ENCODE measurements at places on chromosomes 6 and 20. TPM values are rescaled to one million over a fixed set of nuclear protein-coding genes. Genes with fewer than 3 reads are reported as not detected.
A peak's percentile ranks its signal among the peaks of the same experiment; 100 is the strongest.

DNA sequence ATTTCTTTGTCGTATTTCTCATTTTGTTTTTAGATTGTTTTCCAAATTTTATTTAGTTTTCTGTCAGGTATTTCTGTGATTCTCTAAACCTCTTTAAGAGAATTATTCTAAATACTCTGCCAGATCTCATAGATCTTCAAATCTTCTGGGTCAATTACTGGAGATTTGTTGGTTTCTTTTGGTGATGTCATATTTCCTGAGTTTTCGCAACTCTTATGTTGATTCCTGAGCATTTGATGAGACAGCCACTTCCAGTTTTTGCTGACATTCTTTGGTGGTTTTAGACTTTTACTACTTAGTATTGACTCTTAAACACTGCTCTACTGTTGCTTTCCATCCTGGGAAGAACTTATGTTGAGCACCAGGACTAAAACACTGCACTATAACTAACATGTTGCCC, 21.9 kb downstream of the ADGB start:
- H3K36me3 ChIP-seq, result no peaks in the 10 kb centered on the region
- no peaks in the 10 kb centered on the region for H3K4me1 ChIP-seq
- H3K4me3 ChIP-seq, result no peak overlapping the region
- H3K27me3 ChIP-seq, result no peaks in the 10 kb centered on the region
- no peak for DNase-seq

HS3ST5 gene
- not detected for total RNA-seq

DNA sequence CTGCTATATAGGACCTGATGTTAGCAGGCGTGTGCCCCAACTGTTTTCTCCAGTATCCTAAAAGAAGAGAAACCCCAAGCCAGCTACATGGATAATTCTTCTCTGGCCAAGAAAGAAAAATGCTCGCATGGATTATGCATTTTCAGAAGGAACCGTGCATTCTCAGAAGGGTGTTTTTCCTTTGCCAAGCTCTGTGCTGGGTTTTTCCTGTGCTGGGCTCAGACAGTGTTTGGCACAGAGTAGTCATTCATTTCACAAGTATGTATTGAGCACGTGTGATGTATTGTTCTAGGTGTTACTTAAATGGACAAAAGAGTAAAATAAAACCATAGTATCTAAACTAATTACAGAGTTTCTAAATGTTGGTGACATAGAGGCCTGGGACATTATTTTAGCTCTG, 62.7 kb upstream of the ZNF133 start:
- no peaks in the 10 kb centered on the region for H3K4me1 ChIP-seq
- no peak overlapping the region for H3K4me3 ChIP-seq
- no peaks in the 10 kb centered on the region for H3K36me3 ChIP-seq
- peak overlapping the region; percentile 17 for H3K27ac ChIP-seq

SLC17A1 gene
- total RNA-seq, result not detected

GRCh38 chr6:130682066-130682465, 145.1 kb upstream of the SMLR1 start:
- no peaks in the 10 kb centered on the region for H3K4me1 ChIP-seq
- no peaks in the 10 kb centered on the region for H3K27me3 ChIP-seq
- DNase-seq, result no peak

DNA sequence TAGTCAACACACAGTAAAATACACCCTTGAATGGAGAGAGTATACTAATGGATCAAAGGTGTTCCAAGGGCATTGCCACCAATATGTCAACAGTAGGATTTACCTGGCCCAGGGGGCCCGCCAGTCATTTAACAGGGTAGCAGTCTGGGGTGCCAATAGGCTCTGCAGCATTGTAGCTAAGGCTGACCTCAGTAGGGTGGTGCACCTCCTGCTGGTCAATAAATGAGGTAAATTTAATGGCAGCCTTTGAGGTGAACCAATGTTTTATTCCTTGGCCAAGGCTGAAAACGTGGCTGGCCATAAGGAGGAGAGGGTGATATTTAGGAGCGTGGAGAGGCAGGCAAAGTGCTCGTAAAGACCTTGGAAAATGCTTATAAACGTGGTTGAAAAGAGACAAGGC, 147.2 kb downstream of the RPS12 start:
- no peak overlapping the region for H3K4me3 ChIP-seq
- H3K36me3 ChIP-seq, result no peaks in the 10 kb centered on the region
- no peak for DNase-seq
- H3K27ac ChIP-seq, result no peak overlapping the region

HLA-DRB5 gene
- 0.80 TPM for total RNA-seq

- H3K27me3 ChIP-seq, result no peaks in the 10 kb centered on the region
- H3K27ac ChIP-seq, result no peak overlapping the region
- no peaks in the 10 kb centered on the region for H3K36me3 ChIP-seq
- DNase-seq, result peak; percentile 53
- no peak overlapping the region for H3K4me3 ChIP-seq
Observed at GRCh38 chr20:53276143-53276542, 304.0 kb downstream of the TSHZ2 start.

TOX2 gene
- total RNA-seq, result not detected

DNA sequence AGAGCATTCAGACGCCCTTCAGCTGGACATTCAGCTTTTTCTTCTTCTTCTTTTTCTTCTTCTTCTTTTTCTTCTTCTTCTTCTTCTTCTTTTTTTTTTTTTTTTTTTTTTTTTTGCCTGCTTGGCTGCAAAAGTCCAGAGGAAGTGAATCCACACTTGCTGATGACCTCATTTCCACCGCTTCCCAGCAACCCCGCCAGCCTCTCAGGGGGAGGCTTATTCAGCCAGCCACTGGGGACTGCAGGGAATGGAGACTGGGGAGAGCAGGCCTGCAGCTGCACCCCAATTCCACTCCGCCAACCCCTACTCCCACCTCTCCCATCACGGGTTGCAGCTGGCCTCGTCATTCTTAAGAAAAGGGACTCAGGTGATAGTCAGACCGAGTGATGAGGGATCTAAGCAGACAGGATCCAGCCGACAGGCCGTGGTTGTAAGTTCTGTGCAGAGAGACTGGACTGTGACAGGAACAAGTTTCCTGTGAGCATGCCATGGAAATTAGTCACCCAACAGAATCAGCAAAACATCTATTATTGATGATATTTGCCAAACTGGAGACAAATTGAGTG, 59.0 kb upstream of the QKI start:
- H3K36me3 ChIP-seq, result no peaks in the 10 kb centered on the region
- H3K27me3 ChIP-seq, result no peaks in the 10 kb centered on the region
- H3K4me3 ChIP-seq, result no peak overlapping the region
- no peak for DNase-seq

DNA sequence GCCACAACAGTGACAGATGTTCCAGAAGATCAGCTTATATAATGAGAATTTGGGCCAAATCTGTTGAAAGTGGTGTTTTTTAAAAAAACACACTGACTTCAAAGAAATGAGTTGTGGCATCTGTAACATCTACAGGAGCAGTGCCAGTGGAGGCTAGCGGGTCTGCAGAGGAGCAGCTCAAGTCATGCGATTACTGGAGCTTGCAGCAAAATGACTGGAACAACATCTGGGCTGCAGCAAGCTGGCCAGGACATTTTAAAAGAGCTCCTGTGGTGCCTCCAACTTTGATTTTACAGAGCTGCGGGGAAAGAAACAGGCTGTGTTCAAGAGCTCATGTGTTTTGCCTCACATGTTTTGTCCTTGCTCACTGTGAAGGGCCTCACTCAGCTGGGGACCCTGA, 57.2 kb downstream of the TBX18 start:
- H3K4me3 ChIP-seq, result no peak overlapping the region
- no peak overlapping the region for H3K27ac ChIP-seq
- H3K27me3 ChIP-seq, result no peaks in the 10 kb centered on the region
- H3K36me3 ChIP-seq, result no peaks in the 10 kb centered on the region
- H3K4me1 ChIP-seq, result no peaks in the 10 kb centered on the region

DNA sequence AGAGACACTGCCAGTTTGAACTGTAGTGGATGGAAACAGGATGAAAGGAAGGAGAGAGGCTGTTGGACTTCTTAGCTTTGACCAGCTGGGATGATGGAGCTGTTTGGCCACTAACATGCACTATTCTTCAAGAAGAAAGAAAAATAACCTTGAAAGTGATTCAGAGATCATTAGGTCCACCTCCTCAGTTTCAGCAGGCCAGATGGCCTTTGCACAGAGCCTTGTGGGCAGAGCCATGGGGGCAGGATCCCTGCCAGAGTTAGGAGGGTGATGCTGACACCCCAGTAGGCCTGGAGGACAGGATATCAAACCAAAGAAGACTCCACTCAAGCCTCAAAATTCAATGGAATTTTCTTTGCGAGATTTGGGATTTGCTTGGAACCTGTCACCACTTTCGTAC, 74.5 kb upstream of the TMEM181 start:
- no peak overlapping the region for H3K27ac ChIP-seq
- H3K4me1 ChIP-seq, result no peaks in the 10 kb centered on the region
- H3K27me3 ChIP-seq, result no peaks in the 10 kb centered on the region
- peaks cover 26% of the 10 kb centered on the region for H3K36me3 ChIP-seq
- no peak for DNase-seq

ADGB gene
- not detected for total RNA-seq

DNA sequence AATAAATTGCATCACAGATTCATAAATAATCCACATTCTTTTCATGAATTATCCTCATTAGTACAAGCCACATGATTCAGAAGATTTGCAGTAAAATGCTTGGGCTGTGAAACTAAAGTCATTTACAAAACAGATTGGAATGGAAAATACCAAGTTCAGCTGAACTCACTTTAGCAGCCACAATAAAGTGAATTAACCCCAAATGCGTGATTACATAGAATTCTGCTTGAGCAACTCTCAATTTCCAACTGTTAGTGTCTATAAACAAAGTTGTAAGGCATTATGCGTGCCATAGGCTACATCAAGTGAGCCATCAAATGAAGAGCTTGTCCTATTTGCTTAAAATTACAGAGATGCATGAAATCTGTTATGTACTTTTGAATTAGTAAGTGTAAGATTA, 60.4 kb upstream of the GFRAL start:
- H3K27me3 ChIP-seq, result no peaks in the 10 kb centered on the region
- H3K27ac ChIP-seq, result no peak overlapping the region
- H3K4me3 ChIP-seq, result no peak overlapping the region

GRCh38 chr6:38164131-38164481, 344.6 kb downstream of the ZFAND3 start:
- H3K27ac ChIP-seq, result no peak overlapping the region
- DNase-seq, result no peak
- H3K4me1 ChIP-seq, result peaks cover 2% of the 10 kb centered on the region
- H3K4me3 ChIP-seq, result no peak overlapping the region
- no peaks in the 10 kb centered on the region for H3K27me3 ChIP-seq
- H3K36me3 ChIP-seq, result no peaks in the 10 kb centered on the region

DNA sequence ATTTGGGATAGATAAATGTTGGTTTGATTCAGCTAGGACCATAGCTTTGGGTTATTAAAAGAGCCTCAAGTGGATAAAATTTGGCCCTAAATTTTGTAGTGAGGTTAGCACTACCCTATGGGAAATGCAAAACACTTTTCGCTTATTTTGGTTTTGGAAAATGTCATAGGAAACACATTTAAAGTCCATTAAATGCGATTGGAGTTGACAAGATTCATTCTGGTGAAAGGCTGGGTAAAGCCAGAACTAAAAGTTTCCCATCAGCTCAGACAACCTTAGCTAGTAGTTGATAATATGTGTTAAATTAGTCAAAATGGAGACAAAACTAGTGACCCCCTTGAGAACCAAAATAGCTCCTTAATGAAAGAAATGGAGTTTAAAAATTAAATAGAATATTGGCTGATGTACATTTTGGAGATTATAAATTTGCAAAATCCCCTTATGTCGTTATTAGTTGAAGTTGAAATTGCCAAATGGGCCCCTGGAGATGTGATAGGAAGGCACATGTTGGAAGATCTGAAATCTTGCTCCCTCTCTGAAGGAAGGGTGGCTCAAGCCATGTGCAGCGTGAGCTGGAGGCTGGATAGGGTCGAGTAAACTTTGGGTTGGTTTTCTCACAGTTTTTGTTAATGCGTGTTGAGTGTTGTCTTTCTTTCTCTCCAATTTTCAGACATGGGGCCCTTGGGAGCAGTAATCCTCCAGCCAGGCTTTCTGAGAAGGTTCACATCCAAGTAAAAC, 72.8 kb downstream of the CD83 start:
- DNase-seq, result no peak
- H3K4me3 ChIP-seq, result no peak overlapping the region
- no peaks in the 10 kb centered on the region for H3K4me1 ChIP-seq
- H3K27ac ChIP-seq, result no peak overlapping the region
- H3K27me3 ChIP-seq, result no peaks in the 10 kb centered on the region

GRCh38 chr6:138432063-138432356, 28.0 kb downstream of the HEBP2 start:
- H3K27me3 ChIP-seq, result no peaks in the 10 kb centered on the region
- peaks cover 5% of the 10 kb centered on the region for H3K4me1 ChIP-seq
- H3K27ac ChIP-seq, result no peak overlapping the region
- no peak for DNase-seq
- H3K36me3 ChIP-seq, result no peaks in the 10 kb centered on the region
- no peak overlapping the region for H3K4me3 ChIP-seq

DNA sequence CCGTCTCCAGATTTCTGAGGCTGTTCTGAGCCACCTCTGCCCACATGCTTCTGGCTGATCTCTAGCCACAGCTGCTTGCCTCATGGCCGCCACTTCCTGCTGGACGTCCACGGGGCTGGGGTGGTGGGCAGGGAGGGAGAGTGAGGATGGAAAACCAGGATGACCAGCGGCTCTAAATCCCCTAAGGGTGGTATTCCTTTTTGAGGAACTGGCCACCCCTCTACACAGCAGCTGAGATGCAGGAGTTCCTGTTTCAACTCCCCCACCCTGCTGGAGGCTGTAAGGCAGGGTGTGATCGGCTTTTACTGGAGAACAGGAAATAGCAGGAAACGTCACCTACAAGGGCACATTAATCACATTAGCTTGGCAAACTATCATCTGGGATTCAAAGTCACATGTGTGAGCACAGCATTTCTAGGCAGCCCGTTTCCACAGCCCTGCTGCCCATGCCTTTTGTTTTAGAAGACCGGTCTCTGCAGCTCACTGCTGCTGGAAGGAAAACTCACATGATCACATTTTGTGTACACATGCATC, 181.6 kb upstream of the ECI2 start:
- peak overlapping the region; percentile 61 for H3K27ac ChIP-seq
- DNase-seq, result peak; percentile 44
- H3K4me1 ChIP-seq, result peaks cover 32% of the 10 kb centered on the region
- H3K27me3 ChIP-seq, result no peaks in the 10 kb centered on the region
- H3K36me3 ChIP-seq, result no peaks in the 10 kb centered on the region

BCAS4 gene
- total RNA-seq, result 2.2 TPM

DNA sequence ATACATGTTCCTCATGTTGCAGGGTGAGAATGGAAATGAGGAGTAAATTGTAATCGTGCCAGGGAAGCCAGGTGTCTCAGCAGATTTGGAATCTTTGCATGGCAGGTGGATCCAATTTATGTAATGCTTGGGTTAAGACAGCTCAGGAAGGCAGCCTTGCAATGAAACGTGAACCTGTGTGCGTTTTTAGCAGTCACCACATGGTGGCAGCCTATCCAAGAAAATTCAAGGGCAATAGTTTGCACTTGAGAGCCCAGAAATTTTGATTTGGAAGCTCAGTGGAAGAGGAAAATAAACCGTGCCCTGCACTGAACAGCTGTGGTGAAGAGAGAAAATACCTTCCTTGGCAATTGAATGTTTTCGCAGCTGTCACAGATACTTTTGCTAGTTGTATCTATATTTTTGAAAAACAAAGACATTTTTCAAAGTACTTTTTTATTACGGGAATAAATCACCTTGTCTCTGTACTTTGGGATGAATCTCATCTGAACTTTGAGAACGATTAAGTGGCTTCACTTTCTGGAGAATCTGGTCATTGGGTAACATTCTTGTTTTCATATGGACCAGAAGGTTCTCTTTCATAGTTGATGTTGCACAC, 26.5 kb downstream of the MTHFD1L start:
- peaks cover 2% of the 10 kb centered on the region for H3K27me3 ChIP-seq
- no peak overlapping the region for H3K4me3 ChIP-seq
- peaks cover 7% of the 10 kb centered on the region for H3K4me1 ChIP-seq
- no peaks in the 10 kb centered on the region for H3K36me3 ChIP-seq

- no peaks in the 10 kb centered on the region for H3K27me3 ChIP-seq
- H3K4me3 ChIP-seq, result no peak overlapping the region
- H3K27ac ChIP-seq, result no peak overlapping the region
- peak; percentile 9 for DNase-seq
- peaks cover 77% of the 10 kb centered on the region for H3K4me1 ChIP-seq
Observed at GRCh38 chr6:37940074-37940847, 120.7 kb downstream of the ZFAND3 start.

All from gastrocnemius medialis (tissue), 4 donors.